ENCODE measurements at places on chromosomes 2 and 18. TPM values are rescaled to one million over a fixed set of nuclear protein-coding genes. Genes with fewer than 3 reads are reported as not detected.

The FIGN gene
- 2.7 TPM for total RNA-seq

The ITGB6 gene
- 0.40 TPM for total RNA-seq

The BOK gene
- total RNA-seq: 13.4 TPM

The CD302 gene
- 5.2 TPM for total RNA-seq

The PROKR1 gene
- not detected for total RNA-seq

The CLHC1 gene
- 9.3 TPM for total RNA-seq

The SULT1C2 gene
- 0.23 TPM for total RNA-seq

The DSEL gene
- total RNA-seq: 53.5 TPM

The PRKAG3 gene
- total RNA-seq: 0.52 TPM

The HOXD12 gene
- total RNA-seq: not detected

The TUBB8B gene
- not detected for total RNA-seq

The TBC1D8 gene
- 12.1 TPM for total RNA-seq

The C2orf72 gene
- total RNA-seq: 6.3 TPM

The POTEC gene
- total RNA-seq: under 0.01 TPM

The POTEJ gene
- not detected for total RNA-seq

The ANKRD62 gene
- not detected for total RNA-seq

The RIT2 gene
- total RNA-seq: not detected

The RNF152 gene
- total RNA-seq: 36.8 TPM

The CCDC141 gene
- total RNA-seq: 0.53 TPM

The CIB4 gene
- total RNA-seq: not detected

The HAAO gene
- total RNA-seq: 0.85 TPM

The FAM237A gene
- not detected for total RNA-seq

The LHCGR gene
- total RNA-seq: not detected

The NCKAP5 gene
- total RNA-seq: 0.76 TPM

The ADNP2 gene
- total RNA-seq: 15.1 TPM

The CDK15 gene
- 1.5 TPM for total RNA-seq

The ING5 gene
- total RNA-seq: 40.1 TPM

The OLA1 gene
- total RNA-seq: 79.2 TPM

The TM4SF20 gene
- total RNA-seq: not detected

The DOCK10 gene
- 37.3 TPM for total RNA-seq

The TMEM182 gene
- total RNA-seq: 3.7 TPM

The MYL12A gene
- total RNA-seq: 770 TPM

The MRPL19 gene
- 40.2 TPM for total RNA-seq

The GKN1 gene
- not detected for total RNA-seq

The PPIG gene
- total RNA-seq: 27.4 TPM

The PSMA8 gene
- not detected for total RNA-seq

The L3MBTL4 gene
- 0.13 TPM for total RNA-seq

The ANKRD30B gene
- total RNA-seq: 0.73 TPM

The CEP192 gene
- total RNA-seq: 26.2 TPM

The C2orf78 gene
- not detected for total RNA-seq

The ERBB4 gene
- total RNA-seq: 2.6 TPM

The ERFE gene
- total RNA-seq: 0.56 TPM

The PLEKHH2 gene
- 8.9 TPM for total RNA-seq

The APCDD1 gene
- 8.2 TPM for total RNA-seq

The GREB1 gene
- total RNA-seq: 0.52 TPM

The VWC2L gene
- total RNA-seq: not detected

The EIPR1 gene
- total RNA-seq: 25.1 TPM

The HOXD1 gene
- not detected for total RNA-seq

The D2HGDH gene
- 19.2 TPM for total RNA-seq

The KIF1A gene
- 0.33 TPM for total RNA-seq

The AGAP1 gene
- total RNA-seq: 19.0 TPM

The ASPRV1 gene
- 0.46 TPM for total RNA-seq

The DUSP2 gene
- 2.9 TPM for total RNA-seq

The PDE1A gene
- total RNA-seq: 9.7 TPM

The CAD gene
- 37.3 TPM for total RNA-seq

Data from smooth muscle cell of the pulmonary artery (primary cell).